HCT116 (cell line): ENCODE measurements at places on chromosomes 1 and 21. TPM values are rescaled to one million over a fixed set of nuclear protein-coding genes. Genes with fewer than 3 reads are reported as not detected.

Gene SELL
- total RNA-seq, result 4.1 TPM

Gene DTL
- total RNA-seq, result 41.0 TPM

Gene PCP4L1
- total RNA-seq, result not detected

Gene TADA1
- 16.0 TPM for total RNA-seq

Gene TCP10L
- total RNA-seq, result 0.07 TPM

Gene CFAP107
- total RNA-seq, result not detected

Gene OLIG2
- total RNA-seq, result not detected

Gene FCRL5
- not detected for total RNA-seq

DNA sequence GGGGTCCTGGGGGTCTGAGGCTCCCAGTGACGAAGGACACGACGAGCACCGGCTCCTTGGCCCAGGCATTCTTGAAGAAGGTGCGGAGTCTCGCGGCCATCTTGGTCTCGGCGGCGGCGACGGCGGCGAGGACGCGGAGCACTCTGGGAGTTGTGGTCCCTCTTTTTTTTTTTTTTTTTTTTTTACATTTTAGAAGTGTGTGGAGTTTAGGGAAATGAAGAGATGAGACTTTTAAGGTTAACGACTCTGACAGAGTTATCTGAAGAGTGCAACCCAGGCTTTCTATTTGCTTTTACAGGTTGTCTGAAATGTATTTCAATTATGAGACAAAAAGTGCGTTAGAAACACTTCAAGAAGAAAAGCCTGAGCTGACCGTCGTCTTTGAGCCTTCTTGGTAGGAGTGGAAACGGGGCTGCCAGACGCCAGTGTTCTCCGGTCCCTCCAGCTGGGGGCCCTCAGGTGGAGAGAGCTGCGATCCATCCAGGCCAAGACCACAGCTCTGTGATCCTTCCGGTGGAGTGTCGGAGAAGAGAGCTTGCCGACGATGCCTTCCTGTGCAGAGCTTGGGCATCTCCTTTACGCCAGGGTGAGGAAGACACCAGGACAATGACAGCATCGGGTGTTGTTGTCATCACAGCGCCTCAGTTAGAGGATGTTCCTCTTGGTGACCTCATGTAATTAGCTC is 9.7 kb downstream of the OR2B11 start:
- DNase-seq, result no peak

DNA sequence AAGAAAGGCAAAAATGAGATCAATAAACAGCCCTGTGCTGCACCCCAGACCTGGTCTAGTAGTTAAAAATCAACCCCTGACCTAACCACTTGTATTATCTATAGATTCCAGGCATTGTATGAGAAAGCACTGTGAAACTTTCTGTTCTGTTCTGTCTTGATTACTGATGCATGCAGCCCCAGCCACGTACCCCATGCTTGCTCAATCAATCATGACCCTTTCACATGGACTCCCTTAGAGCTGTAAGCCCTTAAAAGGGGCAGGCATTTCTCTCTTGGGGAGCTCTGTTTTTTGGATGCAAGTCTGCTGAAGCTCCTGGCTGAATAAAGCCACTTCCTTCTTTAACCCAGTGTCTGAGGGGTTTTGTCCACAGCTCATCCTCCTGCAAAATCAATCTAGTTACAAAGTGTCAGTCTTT is 24.2 kb upstream of the CD34 start:
- DNase-seq, result no peak

- DNase-seq, result peak; percentile 34
Measured at GRCh38 chr1:107782217-107782845, 182.6 kb downstream of the VAV3 start.

DNA sequence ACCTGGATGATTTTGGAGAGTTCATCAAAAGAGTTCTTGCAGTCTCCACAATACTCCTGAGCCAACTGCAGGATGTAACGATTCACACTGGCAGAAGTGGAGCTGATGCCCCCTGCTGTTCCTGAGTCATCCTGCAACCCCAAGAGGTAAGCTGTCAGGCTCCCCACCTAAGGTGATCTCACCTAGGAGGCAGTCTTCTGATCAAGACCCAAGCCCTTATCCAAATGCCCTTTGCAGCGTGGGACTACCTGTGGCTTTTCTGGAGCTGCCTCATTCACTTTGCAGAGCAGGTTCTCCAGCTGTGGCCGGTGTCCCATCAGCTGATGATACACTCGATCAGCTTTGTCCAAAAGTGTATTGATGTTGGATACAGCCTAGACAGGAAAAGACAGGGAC is 96.4 kb downstream of the UBR4 start:
- DNase-seq, result peak; percentile 33

DNA sequence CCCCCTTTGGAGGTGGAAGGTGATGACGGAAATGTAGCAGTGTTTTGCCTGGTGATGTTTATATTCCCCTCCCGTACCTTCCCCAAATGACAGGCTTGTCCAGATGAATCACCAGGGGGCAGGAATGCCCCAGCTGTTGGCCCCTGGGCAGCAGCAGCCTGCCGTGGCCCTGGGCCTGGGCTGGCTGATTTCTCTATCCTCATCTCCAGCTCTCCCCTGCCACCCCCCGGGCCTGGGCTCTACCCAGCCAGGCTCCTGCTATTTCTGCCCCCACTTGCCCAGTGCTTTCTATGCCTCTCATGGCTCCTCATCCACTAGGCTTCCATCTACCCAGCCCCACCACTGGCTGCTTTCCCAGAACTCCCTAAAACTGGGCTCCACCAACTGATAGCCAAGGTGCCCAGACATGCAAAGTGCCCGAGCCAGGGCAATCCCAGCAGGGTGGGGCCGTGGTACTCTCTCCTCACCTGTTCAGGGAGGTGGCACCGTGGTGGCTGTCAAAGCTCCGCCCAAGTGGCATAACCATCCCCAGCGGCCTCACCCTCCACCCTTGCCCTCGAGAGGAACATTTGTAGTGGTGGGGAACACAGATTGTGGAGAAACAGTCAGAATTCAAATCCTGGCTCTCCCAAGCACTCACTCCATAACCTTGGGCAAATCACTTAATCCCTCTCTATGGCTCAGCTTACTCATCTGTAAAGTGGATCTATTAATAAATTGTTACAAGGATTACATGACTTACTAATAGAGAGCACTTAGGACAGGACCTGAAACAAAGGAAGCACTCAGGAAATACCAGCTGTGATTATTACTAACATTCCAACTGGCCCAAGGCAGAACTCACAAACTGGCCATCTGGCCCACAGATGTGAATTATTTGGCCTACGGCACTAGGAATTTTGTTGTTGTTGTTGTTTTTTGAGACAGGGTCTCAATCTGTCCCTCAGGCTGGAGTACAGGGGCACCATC is 12.8 kb upstream of the ECE1 start:
- no peak for DNase-seq

GRCh38 chr1:207430602-207431001 is 23.5 kb upstream of the CR2 start:
- no peak for DNase-seq

DNA sequence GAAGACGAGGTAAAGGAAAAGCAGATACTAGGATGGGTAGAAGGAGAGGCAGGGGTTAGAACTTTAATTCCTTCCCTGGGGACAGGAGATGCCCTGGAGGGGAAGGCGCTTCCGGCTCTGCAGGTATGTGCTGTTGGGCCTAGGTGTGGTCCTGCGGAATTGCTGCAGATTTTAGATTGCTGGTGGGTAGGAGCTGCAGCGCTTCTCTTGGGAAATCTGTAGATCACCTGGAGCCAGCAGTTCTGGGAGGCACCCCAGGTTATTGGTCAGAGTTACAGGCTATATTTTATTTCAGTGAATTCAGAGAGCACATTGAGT is 1.1 kb downstream of the MGST3 start:
- no peak for DNase-seq

- no peak for DNase-seq
Measured at GRCh38 chr1:180247061-180247460, 17.0 kb downstream of the LHX4 start.

DNA sequence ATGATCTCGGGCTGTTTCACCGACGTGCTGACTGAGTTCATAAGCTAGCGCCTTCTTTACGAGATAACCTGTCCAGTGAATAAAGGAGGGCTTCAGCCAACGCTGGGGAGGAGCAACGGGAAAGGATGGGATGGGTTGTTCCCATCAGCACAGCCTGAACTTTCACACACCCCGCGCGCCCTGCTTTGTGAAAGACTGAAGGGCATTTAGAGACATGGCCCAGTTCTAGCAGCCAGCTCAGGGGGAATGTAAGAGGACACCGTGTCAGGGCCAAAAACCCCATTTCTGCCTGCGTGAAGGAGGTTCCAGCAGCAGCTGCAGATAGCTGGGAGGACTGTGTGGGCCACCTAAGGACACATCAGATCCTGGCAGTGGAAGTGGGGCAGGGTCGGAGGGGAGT is 255.1 kb upstream of the RAB4A start:
- no peak for DNase-seq

GRCh38 chr1:247332215-247332622 is 552 bp upstream of the ZNF496 start:
- no peak for DNase-seq

DNA sequence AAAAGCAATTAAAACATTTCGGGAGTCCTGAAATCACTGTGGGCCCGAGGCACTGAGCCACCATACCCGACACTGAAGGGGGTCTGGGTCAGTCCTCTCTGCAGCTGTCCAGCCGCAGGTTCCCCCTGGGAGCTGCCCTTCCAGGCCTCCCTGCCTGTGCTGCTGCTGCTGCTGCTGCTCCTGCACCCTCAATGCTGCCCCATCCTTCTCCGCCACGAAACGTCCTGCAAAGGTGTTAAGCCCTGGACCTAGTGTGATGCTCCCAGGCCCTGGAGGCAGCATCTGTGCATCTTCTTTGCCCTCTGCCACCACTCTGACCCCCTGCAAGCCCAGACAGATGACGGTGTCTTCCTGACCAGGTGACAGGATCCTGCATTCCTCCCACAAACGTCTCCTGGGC is 513.3 kb downstream of the NPHP4 start:
- DNase-seq, result no peak

- DNase-seq, result no peak
Measured at GRCh38 chr1:228307218-228308023, 99.2 kb downstream of the TRIM11 start.

DNA sequence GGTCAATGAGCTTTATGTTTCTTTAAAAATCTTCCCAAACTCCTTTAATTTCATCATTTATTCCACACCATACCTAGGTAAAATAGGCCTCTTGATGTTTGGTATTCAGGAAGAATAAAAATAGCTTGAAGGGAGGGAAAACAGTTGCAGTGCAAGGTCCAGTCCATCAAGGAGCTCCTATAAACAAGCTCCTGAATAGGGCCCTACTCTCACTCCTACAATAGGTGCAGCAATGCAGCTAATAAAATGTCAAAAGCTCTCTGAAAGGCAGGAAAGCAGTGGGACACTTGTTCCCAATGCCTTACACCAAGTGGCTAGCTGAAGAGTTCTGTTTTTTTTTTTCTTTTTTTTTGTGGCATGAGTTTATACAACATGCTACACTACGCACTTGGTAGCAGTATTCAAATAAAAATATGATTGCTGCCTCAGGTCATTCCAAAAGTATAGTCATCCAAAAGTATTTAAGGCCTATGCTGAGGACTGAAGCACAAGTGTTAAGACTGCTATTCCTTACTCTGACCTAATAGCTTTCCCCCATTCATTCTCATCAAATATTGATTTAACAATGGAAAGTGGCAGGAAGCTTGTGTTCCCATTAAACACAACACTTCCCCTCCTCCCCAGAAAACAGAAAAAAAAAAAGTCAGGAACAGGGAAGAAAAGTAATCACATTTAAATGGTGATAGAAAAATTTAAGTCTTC is 9.8 kb downstream of the TEX38 start:
- no peak for DNase-seq

DNA sequence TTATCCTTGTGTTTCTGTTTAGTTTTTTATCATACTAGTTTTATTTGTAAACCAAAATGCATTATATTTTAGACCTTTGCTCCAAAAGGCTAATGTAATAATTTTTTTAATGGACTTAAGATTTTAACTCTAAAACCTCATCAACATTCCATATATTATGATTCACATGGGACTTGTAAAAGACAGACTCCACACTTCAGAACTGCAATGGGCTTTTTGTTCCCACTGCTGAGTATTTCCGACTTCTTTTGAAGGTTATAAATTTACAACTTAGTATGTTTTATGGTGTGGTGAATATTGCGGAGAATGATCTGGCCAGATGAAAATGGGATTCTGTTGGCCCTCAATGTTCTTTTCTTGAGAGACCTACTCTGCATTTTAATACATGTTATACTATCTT is 678.5 kb downstream of the USP25 start:
- no peak for DNase-seq

DNA sequence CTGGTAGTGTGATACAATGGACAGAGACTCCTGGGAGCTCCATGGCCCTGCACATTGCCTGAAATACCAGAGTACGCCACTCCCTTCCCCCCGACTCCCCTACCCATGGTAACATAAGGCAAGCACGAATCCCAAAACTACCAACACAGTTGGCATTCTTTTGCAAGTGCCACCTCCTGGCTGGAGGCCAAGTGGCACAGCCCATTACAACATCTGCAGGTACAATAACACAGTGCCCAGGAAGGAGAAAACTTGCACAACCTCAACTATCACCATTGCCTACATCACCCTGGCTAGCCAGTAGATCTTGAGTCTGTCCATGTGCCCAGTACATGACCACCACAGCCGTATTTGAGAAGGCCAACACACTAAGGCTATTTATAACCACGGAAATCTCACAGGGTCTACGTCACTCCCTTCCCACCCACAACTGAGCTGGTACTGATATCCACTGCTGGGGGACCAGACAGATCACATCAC is 11.7 kb downstream of the ADAMTS1 start:
- no peak for DNase-seq

GRCh38 chr1:34009340-34009985 is 145.6 kb downstream of the HMGB4 start:
- no peak for DNase-seq

DNA sequence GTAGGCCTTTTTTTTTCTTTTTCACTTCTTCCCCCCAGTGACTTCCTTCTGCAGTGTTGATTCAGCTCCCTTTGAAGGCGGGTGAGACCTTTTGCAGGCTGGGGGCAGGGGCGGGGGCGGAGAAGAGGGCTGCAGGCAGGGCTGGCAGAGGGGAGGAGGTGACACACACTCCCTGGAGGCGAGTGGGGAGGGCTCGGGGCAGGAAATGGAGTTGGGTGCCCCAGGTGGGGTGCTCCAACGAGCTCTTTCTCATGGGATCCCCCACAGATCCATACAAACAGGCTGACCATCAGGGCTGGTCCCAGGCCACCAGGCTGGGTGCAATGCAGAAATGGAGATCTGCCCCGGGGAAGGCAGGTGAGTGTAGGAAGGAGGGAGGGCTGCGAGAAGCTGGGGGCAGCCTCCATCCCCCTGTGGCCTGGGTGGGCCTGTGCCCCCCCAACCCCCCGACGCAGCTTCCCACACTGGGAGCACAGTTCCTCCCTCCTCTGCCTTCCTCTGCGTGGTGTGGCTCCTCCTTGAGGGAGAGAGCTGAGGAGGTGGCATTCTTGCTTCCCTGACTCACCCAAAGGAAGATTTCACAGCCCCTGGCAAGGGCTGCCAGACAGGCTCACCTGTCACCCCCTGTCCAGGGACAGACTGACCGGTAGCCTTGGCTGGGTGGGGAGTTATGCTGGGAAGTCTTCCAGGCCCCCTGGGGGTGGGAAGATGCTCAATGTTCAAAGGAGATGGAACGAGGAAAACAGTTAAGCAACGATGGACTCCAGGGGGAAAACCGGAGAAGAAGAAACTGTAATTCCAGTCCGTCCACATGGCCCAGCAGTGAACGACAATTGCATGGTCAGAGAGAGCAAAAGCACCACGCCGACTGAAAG is 7.1 kb upstream of the ITGB2 start:
- no peak for DNase-seq
